ENCODE measurements at places on chromosomes 11 and 22.

GRCh38 chr11:23123753-23124152, 263.5 kb upstream of the CCDC179 start:
- DNase-seq = no peak

DNA sequence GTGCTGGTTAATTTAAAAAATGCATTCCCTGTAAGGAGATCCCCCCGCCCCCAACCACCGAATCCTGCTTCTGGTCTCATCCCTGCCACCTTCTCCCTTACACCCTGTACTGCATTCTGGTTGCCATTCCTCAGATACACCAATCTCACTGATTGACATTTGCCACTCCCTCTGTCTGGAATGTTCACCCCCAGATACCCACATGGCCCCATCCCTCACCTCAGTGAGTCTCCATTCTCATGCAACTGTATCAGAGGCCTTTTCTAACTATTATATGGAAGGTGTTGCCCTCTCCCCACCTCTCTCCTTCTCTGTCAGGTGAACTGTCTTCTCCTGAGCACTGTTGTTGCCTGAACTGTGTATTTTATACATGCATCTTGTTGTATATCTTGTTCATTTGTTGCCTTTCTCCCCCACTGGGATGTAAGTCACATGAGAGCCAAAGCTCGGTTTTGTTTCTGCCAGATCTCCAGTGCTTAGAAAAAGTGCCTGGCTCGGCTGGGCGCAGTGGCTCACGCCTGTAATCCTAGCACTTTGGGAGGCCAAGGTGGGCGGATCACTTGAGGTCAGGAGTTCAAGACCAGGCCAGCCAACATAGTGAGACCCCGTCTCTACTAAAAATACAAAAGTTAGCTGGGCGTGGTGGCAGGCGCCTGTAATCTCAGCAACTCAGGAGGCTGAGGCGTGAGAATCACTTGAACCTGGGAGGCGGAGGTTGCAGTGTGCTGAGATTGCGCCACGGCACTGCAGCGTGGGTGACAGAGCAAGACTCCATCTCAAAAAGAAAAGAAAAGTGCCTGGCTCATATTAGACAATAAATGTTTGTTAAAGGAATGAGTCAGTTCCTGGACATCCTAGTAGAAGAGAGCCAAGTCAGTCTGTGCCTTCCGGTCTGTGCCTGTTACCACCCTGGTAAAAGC, 61.0 kb downstream of the TNRC6B start:
- no peak for DNase-seq

GRCh38 chr22:19770349-19771220, 10.0 kb downstream of the TBX1 start:
- DNase-seq = peak; percentile 27

- no peak for DNase-seq
Measured at GRCh38 chr11:34302046-34302921, 55.5 kb downstream of the ABTB2 start.

Measured in left ventricle myocardium superior (tissue), 1 donor.